ENCODE measurements at places on chromosomes 2 and 18. TPM values are rescaled to one million over a fixed set of nuclear protein-coding genes. Genes with fewer than 3 reads are reported as not detected.

CHRND gene
- 0.15 TPM for polyA plus RNA-seq

DNA sequence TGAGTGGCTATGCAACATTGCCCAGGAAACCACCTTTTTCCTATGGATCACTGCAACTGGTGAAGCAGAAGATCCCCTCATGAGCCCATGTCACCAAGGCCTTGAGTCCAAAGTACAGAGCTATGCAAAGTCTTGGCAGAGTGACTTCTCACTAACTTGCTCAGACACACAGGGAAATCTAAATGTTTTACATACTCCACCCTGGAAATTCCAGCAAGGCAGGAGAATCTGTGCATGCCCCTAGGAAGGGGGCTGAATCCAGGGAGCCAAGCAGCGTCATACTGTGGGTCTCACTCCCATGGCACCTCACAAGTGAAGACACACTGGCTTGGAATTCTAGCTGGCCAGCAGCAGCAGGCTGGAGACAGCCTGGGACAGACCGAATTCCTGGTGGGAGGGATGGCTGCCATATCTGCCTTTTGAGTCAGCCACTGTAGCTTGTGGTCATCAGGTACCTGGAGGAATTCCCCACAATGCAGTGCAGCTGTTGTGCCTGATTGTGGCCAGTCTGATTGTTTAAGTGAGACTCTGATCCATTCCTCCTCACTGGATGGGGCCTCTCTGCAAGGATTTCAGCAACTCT, 1817.4 kb downstream of the SUCLG1 start:
- DNase-seq, result no peak

DNA sequence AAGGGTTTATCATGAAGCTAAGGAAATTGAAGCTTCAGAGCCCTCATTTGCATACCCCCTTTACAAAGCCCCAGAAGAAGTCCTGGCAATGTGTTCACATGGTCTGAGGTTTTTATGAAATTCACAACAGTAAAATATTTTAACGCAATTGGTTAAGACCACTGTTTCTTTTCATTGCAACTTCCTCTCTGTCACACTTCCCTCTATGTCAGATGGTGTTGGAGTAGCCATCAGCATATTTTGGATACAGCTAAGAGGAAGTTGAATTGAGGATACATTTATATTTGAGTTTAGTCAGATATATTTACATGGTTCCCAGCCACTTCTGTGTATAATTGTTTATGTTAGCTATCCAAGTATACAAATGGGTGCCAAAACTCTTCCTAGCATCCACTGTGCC, 170.0 kb downstream of the TXNL1 start:
- DNase-seq, result no peak

ASB1 gene
- 32.0 TPM for polyA plus RNA-seq

EIPR1 gene
- polyA plus RNA-seq, result 22.0 TPM

IL1RL2 gene
- polyA plus RNA-seq, result 1.3 TPM

DNA sequence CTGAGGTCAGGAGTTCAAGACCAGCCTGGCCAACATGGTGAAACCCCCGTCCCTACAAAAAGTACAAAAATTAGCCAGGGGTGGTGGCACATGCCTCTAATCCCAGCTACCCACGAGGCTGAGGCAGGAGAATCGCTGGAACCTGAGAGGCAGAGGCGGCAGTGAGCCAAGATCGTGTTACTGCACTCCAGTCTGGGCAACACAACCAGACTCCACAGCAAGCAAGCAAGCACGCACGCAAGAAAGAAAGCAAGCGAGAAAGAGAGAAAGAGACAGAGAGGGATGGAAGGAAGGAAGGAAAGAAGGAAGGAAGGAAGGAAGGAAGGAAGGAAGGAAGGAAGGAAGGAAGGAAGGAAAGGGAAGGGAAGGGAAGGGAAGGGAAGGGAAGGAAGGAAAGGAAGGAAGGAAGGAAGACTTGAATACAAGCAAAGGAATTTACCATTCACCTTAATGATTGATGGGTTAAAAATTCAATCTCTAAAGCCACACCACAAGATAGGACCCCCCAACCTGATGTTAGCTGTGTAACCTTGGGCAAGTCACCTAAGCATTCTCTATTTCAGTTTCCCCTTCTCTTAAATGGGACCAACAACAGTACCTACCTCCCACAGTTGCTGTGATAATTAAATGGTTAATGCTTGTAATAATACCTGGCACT, 181.7 kb downstream of the ATAD2B start:
- DNase-seq, result no peak

DNA sequence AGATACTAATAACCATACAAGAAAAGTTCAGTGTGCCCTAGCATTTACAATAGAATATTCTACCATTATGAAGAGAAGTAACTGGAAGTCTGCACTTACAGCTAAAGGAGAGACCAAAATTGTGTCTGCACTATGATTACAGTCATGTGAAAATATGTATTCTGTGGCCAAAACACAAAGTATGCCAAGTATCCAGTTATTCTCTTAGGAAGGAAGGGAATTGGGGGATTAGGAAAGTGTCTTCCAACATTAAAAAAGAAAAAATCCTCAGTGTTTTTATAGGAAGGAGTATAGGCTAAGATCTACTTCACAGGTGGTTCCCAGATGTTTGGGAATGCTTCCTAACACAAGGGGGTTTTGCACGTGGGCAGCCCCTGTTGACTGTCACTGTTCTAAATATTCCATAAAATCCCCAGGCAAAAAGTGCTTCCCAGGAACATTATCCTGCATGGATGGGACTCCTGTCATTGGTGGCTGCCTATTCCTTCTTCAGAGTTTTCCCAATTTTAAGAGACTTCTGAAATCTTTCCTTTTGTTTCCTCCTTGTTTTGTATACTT, 180.2 kb upstream of the KLHL29 start:
- no peak for DNase-seq

TMEM247 gene
- polyA plus RNA-seq, result not detected

SKOR2 gene
- polyA plus RNA-seq, result 0.06 TPM

DNA sequence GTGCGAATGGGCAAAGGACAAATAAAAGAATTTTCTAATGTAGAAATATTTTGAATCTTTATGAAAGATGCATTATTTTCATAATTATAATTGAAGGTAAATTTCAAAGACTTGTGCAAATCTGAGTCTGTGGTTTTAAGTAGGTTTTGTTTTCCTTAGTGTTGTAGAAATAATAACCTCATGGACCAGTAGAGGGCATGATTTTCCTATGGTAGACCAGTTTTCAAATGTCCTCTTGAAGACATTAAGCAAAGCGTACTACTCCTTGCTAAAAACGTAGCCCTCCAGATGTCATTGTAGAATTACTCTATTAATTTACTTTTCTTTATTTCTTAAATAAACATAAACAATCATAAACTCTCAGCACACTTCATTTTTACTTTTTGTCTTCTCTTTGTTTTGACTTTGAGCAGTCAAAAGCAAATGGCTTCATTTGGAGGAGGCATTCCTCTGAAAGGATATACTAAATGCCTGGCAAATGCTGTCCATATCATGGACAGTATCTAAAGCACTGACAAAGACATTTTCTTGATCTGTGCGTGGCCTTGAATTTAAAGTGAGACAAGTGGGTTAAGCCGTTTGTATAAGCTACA, 85.8 kb upstream of the FAM237A start:
- no peak for DNase-seq

GRCh38 chr18:58013241-58014211, 30.5 kb upstream of the NEDD4L start:
- DNase-seq, result no peak

GRCh38 chr2:240284503-240285259, 144.2 kb upstream of the OTOS start:
- no peak for DNase-seq
